ENCODE measurements at places on chromosomes 2 and 18.

DNA sequence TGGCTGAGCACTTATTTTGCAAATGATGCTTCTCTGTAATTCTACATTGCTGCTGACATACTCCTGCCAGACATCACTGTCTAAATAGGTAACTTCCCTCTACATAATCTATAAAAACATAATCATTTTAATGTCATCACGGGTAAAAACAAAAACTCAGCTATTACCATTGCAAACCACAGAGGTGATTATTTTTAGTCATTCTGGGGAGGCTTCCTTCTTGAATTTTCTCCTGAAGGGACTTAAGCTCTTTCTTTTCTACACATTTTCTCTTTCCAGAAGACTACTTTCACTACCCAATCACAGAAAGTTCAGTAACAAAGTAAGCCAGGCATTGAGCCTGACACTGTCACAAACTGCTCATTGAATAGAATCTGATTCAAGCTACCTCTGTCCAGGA is 40.4 kb upstream of the NFU1 start:
- no peak for DNase-seq

DNA sequence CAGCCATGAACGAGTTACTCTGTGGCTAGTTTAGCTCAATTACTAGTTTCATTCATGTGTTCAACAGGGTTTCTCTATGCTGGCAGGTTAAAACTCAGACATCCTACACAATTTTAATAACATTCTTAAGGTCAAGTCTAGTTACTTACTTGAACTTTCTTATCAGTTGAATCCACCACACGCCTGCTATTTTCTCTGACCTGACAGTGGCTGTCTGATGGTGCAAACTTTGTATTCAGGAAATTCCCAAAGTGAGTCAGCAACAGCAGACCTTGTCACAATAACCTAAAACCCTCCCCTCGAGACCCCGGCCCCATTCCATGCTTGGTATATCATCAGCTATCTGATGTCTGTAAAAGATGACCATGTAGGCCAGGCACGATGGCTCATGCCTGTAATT is 20.8 kb upstream of the CIDEA start:
- no peak for DNase-seq

DNA sequence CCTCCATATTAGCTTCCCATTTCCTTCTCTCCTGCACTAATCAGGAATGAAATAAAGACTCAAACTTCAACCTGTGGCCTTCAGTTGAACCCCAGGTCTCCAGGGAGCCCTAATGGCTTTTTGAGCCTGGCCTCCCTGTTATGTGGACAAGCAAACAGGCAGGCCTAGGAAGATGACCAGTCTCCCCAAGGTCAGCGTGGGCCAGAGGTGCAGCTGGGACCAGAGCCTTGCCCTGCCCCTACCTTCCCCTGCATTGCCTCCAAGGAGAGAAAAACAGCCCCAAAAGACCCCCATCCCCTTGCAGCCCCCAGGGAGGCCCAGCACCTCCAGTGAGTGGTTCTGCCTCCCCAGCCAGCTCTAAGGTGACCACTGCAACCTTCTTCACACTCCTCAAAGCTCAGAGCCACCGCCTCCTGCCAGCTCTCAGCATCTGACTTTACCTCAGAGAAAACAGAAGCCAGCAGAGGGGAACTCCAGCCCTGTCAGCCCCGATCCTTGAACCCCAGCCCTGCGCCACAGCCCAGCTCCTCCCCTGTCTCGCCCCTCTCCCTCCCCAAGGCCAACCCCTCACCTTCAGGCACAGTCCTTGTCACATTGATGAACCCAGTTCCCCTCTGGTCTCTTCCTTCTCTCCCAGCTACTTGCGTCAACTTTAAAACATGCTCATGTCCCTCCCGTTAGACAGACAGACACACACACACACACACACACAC is 59.5 kb upstream of the ID2 start:
- no peak for DNase-seq

- no peak for DNase-seq
These were observed 258.5 kb downstream of the PTGR3 start for GRCh38 chr18:74950479-74950878.

DNA sequence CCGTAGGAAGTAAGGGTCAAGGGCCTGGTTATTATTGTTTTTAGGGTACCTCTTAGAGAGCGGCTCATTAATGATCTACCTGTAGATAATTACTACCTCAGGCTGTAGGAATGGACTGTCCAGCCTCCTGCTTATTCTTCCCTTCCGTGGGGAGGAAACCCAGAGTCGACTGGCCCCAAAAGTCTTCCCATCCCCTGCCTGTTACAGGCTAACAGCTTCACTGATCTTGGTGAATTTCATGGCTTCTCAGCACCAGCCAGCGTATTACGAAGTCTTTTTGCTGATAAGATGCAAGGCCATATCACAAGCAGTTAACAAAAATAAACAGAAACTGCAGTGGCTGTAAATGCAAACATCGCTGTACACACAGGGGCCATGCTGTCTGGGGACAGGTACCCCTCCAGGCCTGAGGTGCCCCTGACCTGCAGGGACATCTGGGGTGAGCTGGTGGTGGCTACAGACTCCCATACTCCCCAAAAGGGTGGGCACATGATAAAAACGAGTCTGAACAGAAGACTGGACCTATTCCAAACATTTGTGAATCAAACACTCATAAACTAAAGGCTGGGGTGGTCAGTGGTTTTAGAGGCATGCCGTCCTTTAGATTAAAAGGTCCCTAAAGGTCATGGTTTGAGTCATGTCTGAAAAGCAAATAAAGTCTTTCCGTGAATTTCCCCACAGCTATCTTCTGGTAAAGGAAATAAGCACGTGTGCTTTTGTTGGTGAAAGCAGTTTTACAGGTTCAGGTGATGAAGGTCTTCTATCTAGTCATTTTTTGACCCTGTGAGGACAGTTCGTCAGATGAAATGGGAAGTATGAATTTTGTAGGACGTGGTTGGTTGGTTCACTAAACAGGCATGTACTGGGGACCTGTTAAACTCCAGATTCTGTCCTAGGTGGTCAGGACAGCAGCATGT is 36.7 kb downstream of the TTC39C start:
- no peak for DNase-seq

DNA sequence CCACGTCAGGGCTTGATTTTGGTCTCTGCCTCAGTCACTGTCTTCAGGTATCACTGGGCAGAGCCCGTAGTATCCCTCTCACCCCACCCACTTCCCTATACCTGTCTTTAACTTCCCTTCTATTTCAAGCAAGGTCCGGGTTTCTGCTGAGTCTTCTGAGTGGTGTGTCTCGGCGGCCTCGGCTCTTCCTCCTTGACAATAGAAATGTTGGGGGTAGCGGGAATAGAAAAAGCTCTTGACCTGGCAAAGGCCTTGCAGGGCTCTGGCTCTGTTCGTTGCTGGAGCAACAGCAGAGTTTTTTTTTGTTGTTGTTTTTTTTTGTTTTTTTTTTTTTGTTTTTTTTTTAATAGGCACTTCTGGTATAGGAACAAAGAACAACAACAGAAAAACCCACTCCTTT is 16.0 kb upstream of the IGFBP5 start:
- DNase-seq, result no peak

DNA sequence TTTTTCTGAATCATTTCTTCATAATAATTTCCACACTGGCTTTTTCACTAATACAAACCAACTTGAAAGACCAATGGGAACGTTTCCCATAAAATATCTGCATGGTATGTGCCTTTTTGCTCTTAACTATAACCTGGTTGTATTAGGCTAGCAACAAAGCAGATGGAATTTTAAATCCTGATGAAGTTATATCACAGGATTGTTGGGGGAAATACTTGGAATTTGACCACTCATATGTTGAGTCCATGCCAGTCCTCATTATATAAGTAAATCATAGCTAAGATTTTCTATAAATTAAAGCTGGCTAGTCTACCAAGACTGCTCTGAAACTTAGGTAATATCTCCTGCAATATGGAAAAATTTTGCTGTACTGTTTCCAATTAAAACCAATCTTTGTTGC is 99.5 kb downstream of the TANC1 start:
- no peak for DNase-seq

- DNase-seq, result no peak
These were observed 63.7 kb upstream of the HNMT start for GRCh38 chr2:137900421-137901141.

GRCh38 chr18:50338122-50338521 is 36.7 kb upstream of the SKA1 start:
- no peak for DNase-seq

GRCh38 chr2:69171116-69171896 is 158.3 kb downstream of the ANTXR1 start:
- no peak for DNase-seq

- DNase-seq, result no peak
These were observed 33.4 kb downstream of the VAPA start for GRCh38 chr18:9947248-9947647.

- DNase-seq, result no peak
These were observed 135.0 kb upstream of the PKDCC start for GRCh38 chr2:41912776-41913175.

DNA sequence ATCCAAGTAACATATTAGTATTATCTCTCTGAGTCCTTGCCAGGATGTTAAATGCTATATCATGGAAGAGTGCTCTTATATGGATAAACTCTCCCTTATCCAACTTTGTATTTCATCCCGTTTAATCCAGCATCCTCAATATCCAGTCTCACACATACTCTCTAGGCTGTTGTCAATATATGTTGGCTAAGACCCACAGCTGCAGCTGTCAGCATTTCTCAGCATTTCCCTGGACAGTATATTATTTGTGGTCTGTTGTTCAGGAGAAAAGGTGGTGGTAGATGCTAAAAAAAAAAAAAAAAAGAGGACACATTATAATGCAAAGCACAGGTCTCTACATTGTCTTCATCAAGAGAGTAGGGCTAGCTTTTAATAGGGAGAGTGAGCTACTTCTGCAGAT is 1368.0 kb upstream of the ZEB2 start:
- no peak for DNase-seq

Measured in NCI-H2107 (cell line).